Activated CD4-positive, alpha-beta T cell treated with anti-CD3 and anti-CD28 coated beads for 36 hours (primary cell): ENCODE measurements at places on chromosomes 5 and 9.
A peak's percentile ranks its signal among the peaks of the same experiment; 100 is the strongest.

- no peak for DNase-seq
- H3K4me1 ChIP-seq: no peaks in the 10 kb centered on the region
- H3K4me3 ChIP-seq: no peak overlapping the region
- H3K27me3 ChIP-seq: no peaks in the 10 kb centered on the region
Measured at GRCh38 chr5:15717001-15717400, 217.0 kb downstream of the FBXL7 start.

- H3K27me3 ChIP-seq: peaks cover 3% of the 10 kb centered on the region
- H3K4me3 ChIP-seq: no peak overlapping the region
- no peaks in the 10 kb centered on the region for H3K4me1 ChIP-seq
- no peak for DNase-seq
- no peak overlapping the region for H3K27ac ChIP-seq
- no peaks in the 10 kb centered on the region for H3K36me3 ChIP-seq
Measured at GRCh38 chr5:69034898-69035297, 58.9 kb upstream of the SLC30A5 start.

GRCh38 chr5:106894964-106895363 is 775.8 kb downstream of the EFNA5 start:
- DNase-seq: no peak
- no peak overlapping the region for H3K27ac ChIP-seq
- H3K4me3 ChIP-seq: no peak overlapping the region
- no peaks in the 10 kb centered on the region for H3K4me1 ChIP-seq
- no peaks in the 10 kb centered on the region for H3K36me3 ChIP-seq

DNA sequence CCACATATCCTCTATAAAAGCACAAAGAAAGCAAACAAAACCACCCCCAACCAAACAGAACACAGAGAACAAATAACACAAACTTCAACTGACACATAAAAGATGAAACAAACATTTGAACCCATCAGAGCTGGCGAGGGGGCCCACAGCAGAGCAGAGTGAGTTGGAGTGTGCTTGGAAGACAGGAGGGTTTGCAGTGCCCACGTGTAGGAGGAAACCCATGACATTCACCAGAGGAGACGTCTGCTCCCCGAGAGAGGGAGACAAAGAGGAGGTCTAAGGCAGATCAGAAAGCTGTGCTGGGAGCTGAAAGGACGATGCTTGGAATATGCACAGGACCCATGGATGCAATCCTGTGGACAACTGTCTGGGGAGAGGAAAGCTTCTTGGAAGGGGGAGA is 27.0 kb downstream of the MRPL36 start:
- no peaks in the 10 kb centered on the region for H3K27me3 ChIP-seq
- H3K27ac ChIP-seq: no peak overlapping the region
- no peaks in the 10 kb centered on the region for H3K4me1 ChIP-seq
- no peaks in the 10 kb centered on the region for H3K36me3 ChIP-seq
- DNase-seq: peak; percentile 6
- no peak overlapping the region for H3K4me3 ChIP-seq

DNA sequence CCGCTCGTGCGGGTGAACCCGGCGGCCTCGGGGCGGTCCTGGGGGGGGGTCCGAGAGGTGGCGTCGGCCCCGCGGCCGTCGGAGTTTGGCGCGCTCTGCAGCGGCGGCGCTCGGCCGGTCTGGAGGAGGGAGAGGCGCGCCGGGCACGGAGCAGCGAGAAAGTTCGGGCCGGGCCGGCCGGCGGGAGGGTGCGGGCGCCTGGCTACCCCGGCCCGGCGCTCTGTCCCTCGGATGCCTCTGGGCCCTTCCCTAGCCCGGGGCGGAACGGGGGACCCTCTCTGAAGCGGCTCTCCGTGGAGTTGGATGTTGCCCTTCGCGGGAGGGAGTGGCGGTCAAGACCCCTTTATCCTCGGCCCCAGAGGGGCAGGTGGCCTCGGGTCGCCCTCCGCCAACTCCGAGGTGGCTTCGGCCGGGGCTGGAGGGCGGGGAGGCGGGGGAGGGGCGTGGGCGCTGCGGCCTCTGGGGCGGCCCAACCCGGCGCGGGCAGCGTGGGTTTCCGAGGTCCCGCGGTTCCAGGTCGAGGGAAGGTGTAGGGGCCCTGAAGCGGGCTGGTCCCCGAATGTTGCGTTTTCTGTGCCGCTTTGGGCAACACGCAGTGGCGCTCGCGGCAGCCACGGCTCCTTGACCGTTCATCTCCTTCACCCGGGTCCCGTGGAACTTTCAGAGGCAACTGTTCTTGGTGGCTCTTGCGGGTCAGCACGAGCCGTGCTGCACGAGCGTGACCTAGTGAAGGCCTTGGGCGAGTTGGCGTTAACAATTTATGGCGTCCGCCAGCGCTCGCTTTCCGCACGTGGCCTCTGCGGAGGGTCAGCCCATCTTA is 290.5 kb downstream of the DOCK8 start:
- H3K27me3 ChIP-seq: peaks cover 26% of the 10 kb centered on the region
- H3K4me3 ChIP-seq: peak overlapping the region; percentile 57
- H3K4me1 ChIP-seq: peaks cover 8% of the 10 kb centered on the region
- H3K27ac ChIP-seq: no peak overlapping the region
- H3K36me3 ChIP-seq: no peaks in the 10 kb centered on the region
- peak; percentile 27 for DNase-seq
